Fibroblast of skin of left quadriceps (primary cell): ENCODE measurements at places on chromosomes 2 and 18.

GRCh38 chr2:136221026-136221425 is 103.1 kb upstream of the CXCR4 start:
- DNase-seq: no peak

DNA sequence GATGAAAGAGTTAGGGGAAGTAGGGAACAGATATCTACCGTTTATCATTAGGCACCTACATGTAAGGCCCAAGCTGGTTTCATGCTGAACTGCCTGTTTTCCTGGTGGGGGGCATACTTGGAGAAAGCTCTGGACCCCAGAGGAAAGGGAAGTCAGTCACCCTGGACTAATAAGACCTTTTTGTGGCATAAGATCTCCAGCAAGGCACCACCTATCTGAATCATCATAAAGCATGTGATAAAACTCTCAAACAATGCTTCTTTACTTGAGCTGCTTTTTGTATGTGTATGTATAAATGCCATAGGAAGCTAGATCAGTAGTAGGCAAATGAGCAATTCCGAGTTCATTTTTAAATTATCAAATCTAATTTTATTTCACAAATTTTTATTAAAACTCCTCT is 104.8 kb downstream of the TANC1 start:
- DNase-seq: no peak

- DNase-seq: no peak
Observed at GRCh38 chr2:15595936-15596335, 4.3 kb downstream of the DDX1 start.

GRCh38 chr2:104690255-104690984 is 163.5 kb upstream of the POU3F3 start:
- no peak for DNase-seq

GRCh38 chr18:62329691-62330454 is 4.8 kb downstream of the TNFRSF11A start:
- DNase-seq: no peak

GRCh38 chr2:197107291-197108269 is 181.1 kb upstream of the PGAP1 start:
- no peak for DNase-seq

DNA sequence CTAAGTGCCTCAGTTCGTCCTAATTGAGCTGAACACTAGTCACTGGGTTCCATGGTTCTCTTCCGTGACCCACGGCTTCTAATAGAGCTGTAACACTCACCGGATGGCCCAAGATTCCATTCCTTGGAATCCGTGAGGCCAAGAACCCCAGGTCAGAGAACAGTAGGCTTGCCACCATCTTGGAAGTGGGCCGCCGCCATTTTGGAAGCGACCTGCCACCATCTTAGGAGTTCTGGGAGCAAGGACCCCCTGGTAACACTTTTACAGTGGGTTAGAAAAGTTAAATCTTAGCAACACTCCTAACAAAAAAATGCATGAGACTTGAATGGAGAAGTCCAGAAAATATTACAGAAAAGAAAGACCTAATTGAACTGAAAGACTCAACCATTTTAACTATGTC is 84.5 kb downstream of the TMEM18 start:
- DNase-seq: no peak

DNA sequence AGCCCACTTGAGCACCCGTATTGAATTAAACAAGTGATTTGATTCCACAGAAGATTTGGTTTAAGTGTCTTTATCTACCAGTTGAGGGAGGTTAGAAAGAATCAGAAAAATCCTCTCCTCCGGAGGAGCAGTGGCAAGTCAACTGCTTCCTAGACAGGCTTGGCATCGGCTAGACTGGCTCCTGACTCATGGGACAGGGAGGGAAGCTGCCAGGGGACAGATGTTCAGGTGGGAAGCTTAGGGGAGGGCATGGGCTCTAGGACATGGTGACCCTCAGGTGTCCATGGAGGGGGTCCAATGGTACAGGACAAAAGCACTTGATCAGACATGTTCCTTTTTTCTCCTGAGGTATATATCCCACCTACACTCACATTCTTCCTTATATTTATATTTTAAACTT is 119.3 kb upstream of the IL1R2 start:
- DNase-seq: no peak

DNA sequence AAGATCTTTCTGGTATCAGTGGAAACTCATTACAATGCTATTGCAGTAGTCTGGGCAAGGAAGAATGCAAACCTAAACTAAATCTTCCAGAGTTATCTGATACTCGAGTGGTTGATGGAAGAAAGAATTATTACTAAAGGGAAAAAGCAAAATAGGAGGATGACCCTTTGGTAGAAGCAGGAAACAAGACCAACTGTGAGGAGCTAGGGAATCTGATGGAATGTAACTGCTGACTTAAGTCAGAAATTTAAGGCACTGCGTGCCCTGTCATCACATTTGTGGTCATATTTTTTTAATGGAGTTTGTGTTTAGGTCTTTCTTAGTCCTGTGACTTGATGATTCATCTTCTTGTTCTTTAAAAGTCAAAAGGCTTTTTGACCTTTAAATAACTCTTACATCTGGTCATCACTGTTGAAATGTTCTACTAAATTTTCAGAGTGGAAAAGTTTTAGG is 36.5 kb upstream of the ARMC9 start:
- peak; percentile 94 for DNase-seq

DNA sequence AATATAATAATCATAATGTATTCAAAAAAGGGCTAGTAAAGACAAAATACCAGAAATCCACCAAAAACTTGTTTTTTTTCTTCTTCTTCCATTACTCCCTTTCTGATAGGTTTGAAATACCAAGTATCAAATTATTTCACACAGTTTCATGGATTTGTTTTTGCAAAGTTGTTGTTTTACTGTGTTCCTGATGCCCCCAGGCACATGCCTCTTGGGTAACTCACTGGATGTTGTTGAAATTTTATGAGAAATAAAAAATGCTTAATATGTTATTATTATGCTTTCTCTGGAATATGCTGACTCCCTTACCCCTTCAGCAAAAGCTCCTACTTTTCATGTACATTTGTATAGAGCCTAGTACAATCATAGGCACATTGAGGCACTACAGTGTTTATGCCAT is 419.6 kb downstream of the NRXN1 start:
- DNase-seq: no peak

DNA sequence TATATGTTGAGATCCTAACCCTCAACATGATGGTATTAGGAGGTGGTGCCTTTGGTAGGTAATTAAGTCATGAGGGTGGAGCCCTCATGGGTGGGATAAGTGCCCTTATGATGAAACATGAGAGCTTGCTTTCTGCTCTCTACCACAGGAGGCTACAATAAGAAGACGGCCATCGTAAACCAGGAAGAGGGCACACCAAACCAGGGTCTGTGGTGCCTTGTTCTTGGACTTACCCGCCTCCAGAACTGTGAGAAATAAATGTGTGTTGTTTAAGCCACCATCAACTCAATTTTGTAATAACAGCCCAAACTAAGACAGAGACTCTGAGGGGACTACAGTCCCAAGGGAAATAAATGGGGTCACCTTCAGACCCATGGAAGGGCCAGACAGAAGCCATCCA is 52.3 kb downstream of the IRS1 start:
- no peak for DNase-seq

DNA sequence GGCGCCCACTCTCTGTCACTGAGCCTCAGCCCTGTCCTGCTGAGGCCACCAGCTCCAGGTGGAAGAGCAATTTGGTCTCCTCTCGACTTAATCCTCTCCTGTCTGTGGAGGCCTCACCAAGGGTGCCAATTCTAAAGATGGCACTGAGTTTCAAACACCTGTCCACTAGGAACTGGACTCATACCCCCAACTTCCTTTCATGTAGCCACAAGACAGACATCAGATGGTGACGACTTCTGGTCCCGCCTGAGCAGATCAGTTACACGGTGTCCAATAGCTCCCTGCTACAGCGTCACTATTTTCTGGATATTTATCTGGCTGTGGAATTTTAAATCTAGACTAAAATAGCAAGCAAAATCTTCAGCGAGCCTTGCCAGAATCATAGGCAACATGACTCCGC is 24.5 kb upstream of the SP5 start:
- no peak for DNase-seq

DNA sequence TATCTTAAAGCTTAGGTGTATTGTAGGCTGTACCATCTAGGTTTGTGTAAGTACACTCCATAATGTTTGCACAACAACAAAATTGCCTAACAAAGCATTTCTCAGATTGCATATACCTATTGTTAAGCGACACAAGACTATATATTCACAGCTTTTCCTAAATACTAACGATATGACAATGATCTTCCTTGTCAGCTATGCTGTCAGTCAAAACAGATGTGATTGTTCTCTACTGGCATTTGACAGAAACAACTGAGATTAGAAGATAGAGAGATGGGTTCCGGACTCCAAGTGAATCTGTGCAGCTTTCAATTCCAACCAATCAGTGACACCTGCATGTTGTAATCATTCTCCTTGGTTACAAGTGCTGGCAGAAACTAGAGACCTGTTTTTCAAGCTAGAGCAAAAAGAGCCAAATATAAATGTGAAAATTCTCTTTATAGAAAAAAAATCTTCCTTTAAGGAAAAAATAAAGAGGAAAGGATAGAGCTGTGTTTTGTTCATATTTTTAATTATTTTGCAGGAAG is 1232.3 kb upstream of the SLC39A10 start:
- no peak for DNase-seq

DNA sequence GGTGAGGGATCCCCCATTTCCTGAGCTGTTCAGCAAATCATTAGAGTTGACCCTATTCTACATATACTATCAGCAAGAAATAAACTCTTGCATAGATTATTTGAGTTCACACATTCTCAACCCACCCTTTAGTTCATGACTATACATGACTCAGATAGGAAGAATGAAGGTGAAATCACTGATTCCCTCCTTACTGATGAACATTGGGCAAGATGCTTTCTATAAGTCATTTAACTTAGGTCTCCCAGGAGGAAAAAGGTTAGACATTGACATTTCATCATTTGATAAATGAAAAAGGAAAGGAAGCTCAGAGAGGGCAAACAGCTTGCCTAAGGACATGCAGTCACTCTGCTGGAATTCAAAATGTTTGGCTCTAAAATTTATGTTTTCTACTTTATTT is 408.0 kb downstream of the TMEM182 start:
- no peak for DNase-seq
